T-helper 17 cell (primary cell): ENCODE measurements at places on chromosomes 4 and X.

DNA sequence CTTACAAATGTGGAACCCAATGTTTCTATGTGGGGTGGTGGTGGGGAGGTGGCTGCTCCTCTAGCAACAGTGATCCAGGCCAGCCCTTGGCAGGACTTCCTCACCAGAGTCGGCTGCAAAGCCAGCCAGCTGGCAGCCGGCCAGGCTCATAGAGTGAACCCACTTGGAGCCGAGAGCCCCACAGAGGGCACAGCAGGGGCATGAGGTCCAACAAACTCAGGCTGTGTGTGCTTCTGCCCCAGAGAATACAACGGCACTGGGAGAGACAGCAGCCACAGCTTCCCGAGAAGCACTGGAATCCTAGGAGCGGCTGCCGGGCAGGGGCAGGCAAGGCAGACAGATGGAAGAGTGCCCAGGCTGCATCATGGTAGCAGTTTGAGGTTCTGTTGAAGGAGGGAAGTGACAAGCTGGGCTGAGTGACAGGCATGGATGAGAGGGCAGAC, 23.5 kb upstream of the SOWAHD start:
- H3K27ac ChIP-seq: no peak overlapping the region
- no peaks in the 10 kb centered on the region for H3K4me1 ChIP-seq
- H3K36me3 ChIP-seq: no peaks in the 10 kb centered on the region
- H3K27me3 ChIP-seq: no peaks in the 10 kb centered on the region
- DNase-seq: no peak

DNA sequence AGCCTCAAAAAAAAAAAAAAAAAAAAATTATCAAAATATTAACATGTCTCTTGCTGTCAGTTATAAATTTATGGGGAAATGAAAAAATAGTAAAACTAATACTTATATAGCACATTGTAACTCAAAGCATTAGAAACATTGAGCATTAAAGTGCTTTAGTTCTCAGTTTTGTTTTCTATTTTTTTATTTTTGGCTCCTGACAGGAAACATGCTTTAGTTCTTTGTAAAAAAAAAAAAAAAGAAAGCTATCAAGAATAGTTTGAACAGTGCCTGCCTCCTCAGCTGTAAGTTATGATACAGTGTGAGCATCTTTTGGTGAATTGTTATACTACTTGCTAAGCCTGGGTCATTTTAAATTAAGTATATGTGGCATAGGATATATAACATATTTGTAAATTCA, 5.1 kb upstream of the CENPC start:
- H3K27ac ChIP-seq: no peak overlapping the region
- no peaks in the 10 kb centered on the region for H3K27me3 ChIP-seq
- DNase-seq: no peak

DNA sequence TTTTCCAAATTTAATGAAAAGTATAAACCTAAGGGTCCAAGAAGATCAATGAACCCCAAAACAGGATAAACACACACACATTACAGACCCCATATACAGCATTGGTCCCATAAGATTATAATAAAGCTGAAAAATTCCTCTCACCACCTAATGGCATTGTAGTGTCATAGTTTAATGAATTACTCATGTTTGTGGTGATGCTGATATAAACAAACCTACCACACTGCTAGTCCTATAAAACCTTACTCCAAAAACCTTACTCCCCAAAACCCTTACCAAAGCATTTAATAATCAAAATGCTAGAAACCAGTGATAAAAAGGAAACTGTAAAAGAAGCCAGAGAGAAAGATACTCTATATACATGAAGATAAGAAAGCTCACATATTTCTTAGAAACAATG, 148.1 kb upstream of the SH3RF1 start:
- no peak overlapping the region for H3K27ac ChIP-seq
- H3K4me1 ChIP-seq: peaks cover 3% of the 10 kb centered on the region
- peaks cover 6% of the 10 kb centered on the region for H3K36me3 ChIP-seq
- no peak overlapping the region for H3K4me3 ChIP-seq

- H3K27ac ChIP-seq: no peak overlapping the region
- no peak for DNase-seq
- H3K4me1 ChIP-seq: peaks cover 5% of the 10 kb centered on the region
Measured at GRCh38 chr4:128303405-128303785, 15.8 kb upstream of the PGRMC2 start.

- H3K36me3 ChIP-seq: peaks cover 7% of the 10 kb centered on the region
- no peak for DNase-seq
- H3K27ac ChIP-seq: no peak overlapping the region
- peaks cover 54% of the 10 kb centered on the region for H3K27me3 ChIP-seq
- no peak overlapping the region for H3K4me3 ChIP-seq
Measured at GRCh38 chr4:6420036-6420435, 52.4 kb downstream of the PPP2R2C start.

DNA sequence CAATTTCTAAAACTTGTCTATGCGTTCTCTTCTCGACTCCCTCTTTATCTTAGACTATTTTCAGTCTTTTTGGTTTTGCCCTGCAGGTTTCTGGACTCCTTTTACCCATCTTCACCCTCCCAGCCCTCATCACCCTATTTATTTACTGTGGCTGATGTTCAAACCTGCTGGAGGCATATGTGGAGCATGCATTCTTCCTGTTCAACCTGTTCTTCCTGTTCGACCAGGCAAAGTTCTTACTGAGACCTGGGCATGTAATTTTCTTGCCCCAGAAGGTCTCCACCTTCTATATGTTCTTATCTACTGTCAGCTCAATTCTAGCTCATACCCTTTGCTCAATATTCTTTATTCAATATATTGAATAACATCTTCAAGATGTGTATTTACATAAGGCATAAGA, 69.4 kb upstream of the AGA start:
- H3K27me3 ChIP-seq: no peaks in the 10 kb centered on the region
- no peaks in the 10 kb centered on the region for H3K4me1 ChIP-seq
- H3K27ac ChIP-seq: no peak overlapping the region
- DNase-seq: no peak

GRCh38 chrX:30340753-30341152, 31.6 kb upstream of the NR0B1 start:
- no peaks in the 10 kb centered on the region for H3K4me1 ChIP-seq
- H3K27ac ChIP-seq: no peak overlapping the region
- DNase-seq: no peak
- no peaks in the 10 kb centered on the region for H3K36me3 ChIP-seq

DNA sequence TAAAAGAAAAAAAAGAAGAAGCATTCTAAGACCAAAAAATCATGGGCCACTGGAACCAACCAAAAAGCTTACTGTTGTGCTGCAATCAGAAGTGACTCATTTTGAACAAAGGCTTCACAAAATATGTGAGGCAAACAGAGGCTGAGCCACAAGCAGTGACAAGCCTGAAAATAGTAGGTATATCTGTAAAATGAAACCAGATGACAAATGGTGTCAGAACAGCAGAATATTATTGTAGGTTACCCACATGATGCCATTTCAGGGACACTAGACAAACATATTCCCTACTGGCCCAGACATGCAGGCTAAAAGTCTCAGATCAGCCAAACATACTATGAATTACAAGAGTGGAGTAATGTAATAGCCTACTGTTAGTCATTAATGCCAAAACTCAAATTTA, 1301.8 kb upstream of the DIAPH2 start:
- H3K4me3 ChIP-seq: no peak overlapping the region
- H3K27me3 ChIP-seq: no peaks in the 10 kb centered on the region
- H3K36me3 ChIP-seq: no peaks in the 10 kb centered on the region
- H3K4me1 ChIP-seq: no peaks in the 10 kb centered on the region

- H3K36me3 ChIP-seq: peaks cover 5% of the 10 kb centered on the region
- peaks cover 3% of the 10 kb centered on the region for H3K4me1 ChIP-seq
- H3K4me3 ChIP-seq: no peak overlapping the region
- H3K27me3 ChIP-seq: no peaks in the 10 kb centered on the region
- H3K27ac ChIP-seq: no peak overlapping the region
Measured at GRCh38 chrX:49106296-49106695, 17.2 kb downstream of the GPKOW start.

GRCh38 chr4:53424280-53424679, 46.8 kb downstream of the FIP1L1 start:
- H3K36me3 ChIP-seq: peaks cover 2% of the 10 kb centered on the region
- H3K4me1 ChIP-seq: peaks cover 15% of the 10 kb centered on the region
- H3K4me3 ChIP-seq: no peak overlapping the region
- no peaks in the 10 kb centered on the region for H3K27me3 ChIP-seq

DNA sequence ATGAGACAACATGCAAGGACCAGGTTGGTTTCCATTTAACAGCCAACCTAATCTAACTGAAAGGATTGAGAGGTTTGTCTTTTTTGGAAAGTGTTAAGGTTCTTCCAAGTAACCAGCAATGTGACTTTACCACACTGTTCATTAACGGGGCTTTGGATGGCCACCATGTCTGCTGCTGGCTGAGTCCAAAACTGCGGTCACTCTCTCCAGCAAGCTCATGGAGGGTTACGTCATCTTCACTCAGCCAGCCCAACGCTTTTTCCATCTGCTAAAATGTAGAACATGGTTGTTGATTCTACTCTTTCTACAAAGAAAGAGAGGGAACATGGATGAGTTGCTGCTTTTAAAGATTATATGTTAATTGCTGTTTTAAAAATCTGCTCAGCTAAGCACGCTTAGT, 11.0 kb downstream of the PKD2 start:
- no peak for DNase-seq
- H3K27me3 ChIP-seq: no peaks in the 10 kb centered on the region
- no peak overlapping the region for H3K4me3 ChIP-seq
- peaks cover 15% of the 10 kb centered on the region for H3K4me1 ChIP-seq

GRCh38 chr4:121358473-121358872, 22.3 kb downstream of the QRFPR start:
- no peaks in the 10 kb centered on the region for H3K36me3 ChIP-seq
- no peak overlapping the region for H3K27ac ChIP-seq
- H3K4me1 ChIP-seq: no peaks in the 10 kb centered on the region
- H3K4me3 ChIP-seq: no peak overlapping the region
- H3K27me3 ChIP-seq: peaks cover 39% of the 10 kb centered on the region
- DNase-seq: no peak

DNA sequence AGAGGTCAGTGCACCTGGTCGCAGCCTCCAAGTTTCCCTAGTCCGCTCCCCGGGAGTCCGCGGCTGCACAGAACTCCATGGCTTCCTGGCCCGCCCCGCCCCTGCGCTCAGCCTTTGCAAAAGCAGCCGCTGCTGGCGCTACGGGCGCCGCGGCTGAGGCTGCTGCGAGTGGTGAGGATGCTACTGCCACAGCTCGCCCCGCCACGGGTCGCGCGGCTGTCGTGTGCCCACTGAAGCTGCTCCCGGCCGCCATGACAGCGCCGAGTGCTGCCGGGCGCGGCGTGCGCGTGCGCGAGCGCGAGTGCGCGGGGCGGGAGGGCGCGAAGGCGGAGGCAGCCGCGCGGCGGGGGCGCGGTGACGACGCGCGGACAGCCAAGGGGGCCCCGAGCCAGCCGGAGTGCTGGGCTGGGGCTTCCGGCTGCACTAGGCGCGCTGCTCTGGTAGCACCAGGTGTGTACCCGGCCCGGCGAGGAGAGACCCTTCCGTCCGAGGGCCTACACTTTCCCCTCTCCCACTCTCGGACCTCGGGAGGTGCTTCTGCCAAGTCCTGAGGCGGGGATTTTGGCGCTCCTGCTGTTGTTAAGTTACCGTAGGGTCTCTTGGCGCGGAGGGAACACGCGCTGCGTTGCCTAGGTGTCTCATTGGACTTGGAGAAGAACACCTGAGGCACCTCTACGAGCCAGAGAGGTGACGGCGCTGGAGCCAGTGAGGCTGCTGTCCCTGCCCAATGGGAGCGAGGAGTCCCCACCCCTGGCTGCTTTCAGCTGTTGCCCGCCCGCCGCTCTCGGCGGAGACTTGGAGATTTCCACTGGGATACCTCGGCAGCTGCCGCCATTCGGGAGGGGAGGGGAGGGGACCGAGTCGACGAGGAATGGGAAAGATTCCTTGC, 619 bp upstream of the LRBA start:
- H3K4me1 ChIP-seq: peaks cover 23% of the 10 kb centered on the region
- peak; percentile 81 for DNase-seq
- peak overlapping the region; percentile 99 for H3K4me3 ChIP-seq
- H3K27me3 ChIP-seq: no peaks in the 10 kb centered on the region
- no peaks in the 10 kb centered on the region for H3K36me3 ChIP-seq
- H3K27ac ChIP-seq: peak overlapping the region; percentile 92

DNA sequence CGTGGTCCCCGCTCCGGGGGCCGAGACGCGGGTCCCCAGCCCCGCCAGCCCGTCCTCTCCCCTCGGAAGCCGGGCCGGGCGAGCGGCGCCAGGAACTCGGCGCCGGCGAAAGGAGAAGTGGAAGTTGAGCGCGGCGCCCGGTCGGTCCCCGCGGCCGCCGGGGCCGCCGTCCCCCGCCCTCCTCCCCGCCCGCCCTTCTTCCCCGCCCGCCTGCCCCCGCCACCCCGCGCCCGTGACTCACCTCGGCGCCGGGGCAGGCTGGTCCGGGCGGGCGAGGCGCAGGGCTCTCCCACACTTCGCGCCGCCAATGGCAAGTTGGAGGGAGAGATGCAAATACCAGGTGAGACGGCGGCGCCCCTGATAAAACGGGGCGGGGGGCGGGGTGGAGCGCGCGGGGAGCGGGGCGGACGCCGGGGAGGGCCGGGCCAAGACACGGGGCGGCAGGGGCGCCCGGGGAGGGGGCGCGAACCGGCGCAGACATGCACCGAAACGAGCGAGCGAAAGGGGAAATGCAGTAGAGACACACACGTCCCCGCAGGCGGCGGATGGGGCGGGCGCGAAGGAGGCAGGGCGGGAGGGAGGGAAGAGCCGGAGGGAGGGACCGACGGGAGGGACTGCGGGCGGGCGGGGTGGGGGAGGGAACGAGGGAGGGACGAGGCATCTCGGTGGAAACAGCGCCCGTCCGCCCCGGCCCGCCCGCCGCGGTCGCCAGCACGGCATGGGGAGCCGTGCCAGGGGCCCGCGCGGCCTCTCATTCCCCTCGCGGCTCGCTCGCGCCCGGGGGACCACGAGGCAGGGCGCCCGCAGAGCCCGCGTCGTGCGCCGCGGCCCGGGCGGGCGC, at the start of gene ELF4:
Gene ELF4, minus strand, starts transcription at position 119 of the 841 bp plus-strand sequence. CDS start 29,167 bp downstream, outside the sequence.
- peak within 1 kb of the TSS; percentile 85 for H3K27ac ChIP-seq
- peaks cover 2% of the 10 kb centered on the region for H3K36me3 ChIP-seq
- peak; percentile 54 for DNase-seq
- no peaks in the 10 kb centered on the region for H3K27me3 ChIP-seq

- no peaks in the 10 kb centered on the region for H3K27me3 ChIP-seq
- no peaks in the 10 kb centered on the region for H3K36me3 ChIP-seq
- no peak for DNase-seq
- no peak overlapping the region for H3K4me3 ChIP-seq
- no peaks in the 10 kb centered on the region for H3K4me1 ChIP-seq
Measured at GRCh38 chrX:17622331-17622730, 115.0 kb upstream of the SCML1 start.

GRCh38 chr4:38601244-38601915, 62.6 kb upstream of the KLF3 start:
- no peak overlapping the region for H3K27ac ChIP-seq
- H3K4me3 ChIP-seq: no peak overlapping the region
- no peak for DNase-seq
- H3K27me3 ChIP-seq: no peaks in the 10 kb centered on the region

DNA sequence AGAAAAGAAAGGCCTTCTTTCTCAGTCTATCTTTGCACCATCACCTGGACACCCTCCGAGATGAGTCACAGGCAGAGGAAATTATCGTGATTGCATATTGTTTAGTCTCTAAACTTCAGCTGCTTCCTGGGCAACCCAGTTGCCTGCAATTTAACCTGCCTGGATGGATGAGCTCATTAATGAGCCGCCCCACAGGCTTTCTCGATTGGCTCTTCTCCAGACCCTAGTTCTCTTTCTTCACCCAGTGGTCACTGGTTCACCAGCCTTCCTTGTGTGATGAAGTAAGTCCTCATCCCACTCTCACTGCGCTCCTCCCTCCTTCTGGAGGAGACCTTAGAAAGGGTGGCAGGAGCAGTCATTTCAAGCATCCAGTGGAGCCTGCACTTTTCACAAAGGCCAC, 94.4 kb downstream of the SOWAHB start:
- H3K27me3 ChIP-seq: peaks cover 52% of the 10 kb centered on the region
- no peak overlapping the region for H3K27ac ChIP-seq
- peaks cover 3% of the 10 kb centered on the region for H3K36me3 ChIP-seq
